ENCODE measurements at places on chromosomes 12 and 14. TPM values are rescaled to one million over a fixed set of nuclear protein-coding genes. Genes with fewer than 3 reads are reported as not detected.

STYK1 gene
- not detected for total RNA-seq

FSCB gene
- total RNA-seq, result not detected

DNA sequence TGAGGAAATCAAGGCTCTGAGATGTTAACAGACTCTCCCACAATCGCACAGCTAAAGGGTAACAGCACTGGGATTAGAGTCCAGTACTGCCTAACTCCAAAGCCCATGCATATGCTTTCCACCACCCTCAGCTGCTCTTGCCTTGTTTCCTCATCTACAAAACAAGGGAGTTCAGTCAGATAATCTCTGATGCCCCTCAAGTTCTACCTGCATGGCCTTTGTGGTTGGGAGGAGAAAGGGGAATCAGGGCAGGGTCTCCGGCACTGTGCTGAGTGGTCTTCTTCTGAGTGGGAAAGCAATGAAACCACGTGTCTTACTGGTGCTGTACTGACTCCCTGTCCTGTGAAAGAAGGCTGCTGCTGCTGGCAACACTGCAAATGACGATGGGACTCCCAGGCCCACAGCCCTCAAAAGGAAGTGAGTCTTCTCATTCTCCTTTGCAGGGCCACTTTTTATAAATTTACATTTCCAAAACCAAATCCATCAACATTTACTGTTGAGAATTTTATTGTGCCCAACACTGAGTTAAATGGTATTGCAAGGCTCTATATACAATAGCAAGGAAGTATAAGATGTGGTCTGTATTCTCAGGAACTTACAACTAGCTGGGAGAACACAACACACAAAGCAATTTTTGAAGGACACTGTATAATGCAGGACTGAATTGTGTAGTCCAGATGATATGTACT lies 19.7 kb upstream of the DUSP16 start:
- peak overlapping the region; percentile 2 for H3K4me3 ChIP-seq
- no peak for DNase-seq
- H3K27ac ChIP-seq, result peak overlapping the region; percentile 79
- no peaks in the 10 kb centered on the region for H3K36me3 ChIP-seq
- H3K27me3 ChIP-seq, result no peaks in the 10 kb centered on the region

- no peak for DNase-seq
- H3K27ac ChIP-seq, result no peak overlapping the region
- no peaks in the 10 kb centered on the region for H3K27me3 ChIP-seq
- no peaks in the 10 kb centered on the region for H3K4me1 ChIP-seq
Measured at GRCh38 chr12:28460420-28461130, 270.3 kb downstream of the CCDC91 start.

DNA sequence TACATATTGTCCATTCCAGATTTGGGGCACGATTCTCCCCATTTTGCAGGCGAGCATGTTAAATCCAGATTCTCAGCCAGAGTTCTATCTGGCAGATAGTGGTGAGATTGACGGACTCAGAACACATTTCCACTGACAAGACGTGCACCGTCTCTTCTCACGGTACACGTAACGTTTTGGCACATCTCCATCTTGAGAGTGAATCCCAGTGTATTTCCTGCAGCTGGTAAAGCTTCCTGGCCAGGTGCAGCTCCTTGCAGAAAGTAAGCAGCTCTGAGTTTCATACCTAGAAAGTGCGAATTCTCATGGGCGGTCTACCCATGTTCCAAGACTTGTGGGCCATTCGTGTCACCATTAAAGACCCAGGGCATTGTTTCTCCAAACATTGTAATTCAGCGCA lies 102.6 kb downstream of the TSPAN9 start:
- H3K4me1 ChIP-seq, result no peaks in the 10 kb centered on the region
- no peaks in the 10 kb centered on the region for H3K36me3 ChIP-seq
- H3K27ac ChIP-seq, result no peak overlapping the region
- H3K27me3 ChIP-seq, result peaks cover 11% of the 10 kb centered on the region

GRCh38 chr12:53042607-53043454 lies 7.0 kb upstream of the TNS2 start:
- H3K36me3 ChIP-seq, result peaks cover 40% of the 10 kb centered on the region
- H3K27me3 ChIP-seq, result no peaks in the 10 kb centered on the region
- no peak for DNase-seq
- peaks cover 33% of the 10 kb centered on the region for H3K4me1 ChIP-seq

GRCh38 chr14:96079066-96079465 lies 39.9 kb downstream of the C14orf132 start:
- peaks cover 2% of the 10 kb centered on the region for H3K27me3 ChIP-seq
- DNase-seq, result no peak
- no peaks in the 10 kb centered on the region for H3K4me1 ChIP-seq

- no peak overlapping the region for H3K27ac ChIP-seq
- H3K27me3 ChIP-seq, result no peaks in the 10 kb centered on the region
- no peak for DNase-seq
- H3K4me3 ChIP-seq, result no peak overlapping the region
- no peaks in the 10 kb centered on the region for H3K36me3 ChIP-seq
Measured at GRCh38 chr12:93322784-93323183, 54.9 kb upstream of the NUDT4 start.

HOXC4 gene
- total RNA-seq, result not detected

- H3K4me1 ChIP-seq, result no peaks in the 10 kb centered on the region
- no peak overlapping the region for H3K4me3 ChIP-seq
- no peaks in the 10 kb centered on the region for H3K27me3 ChIP-seq
- DNase-seq, result no peak
- no peaks in the 10 kb centered on the region for H3K36me3 ChIP-seq
Measured at GRCh38 chr12:38384816-38385378, 68.3 kb downstream of the ALG10B start.

GRCh38 chr14:85178864-85179263 lies 351.1 kb upstream of the FLRT2 start:
- no peaks in the 10 kb centered on the region for H3K4me1 ChIP-seq
- no peaks in the 10 kb centered on the region for H3K27me3 ChIP-seq
- no peak for DNase-seq
- no peak overlapping the region for H3K4me3 ChIP-seq
- H3K36me3 ChIP-seq, result no peaks in the 10 kb centered on the region
- no peak overlapping the region for H3K27ac ChIP-seq

DNA sequence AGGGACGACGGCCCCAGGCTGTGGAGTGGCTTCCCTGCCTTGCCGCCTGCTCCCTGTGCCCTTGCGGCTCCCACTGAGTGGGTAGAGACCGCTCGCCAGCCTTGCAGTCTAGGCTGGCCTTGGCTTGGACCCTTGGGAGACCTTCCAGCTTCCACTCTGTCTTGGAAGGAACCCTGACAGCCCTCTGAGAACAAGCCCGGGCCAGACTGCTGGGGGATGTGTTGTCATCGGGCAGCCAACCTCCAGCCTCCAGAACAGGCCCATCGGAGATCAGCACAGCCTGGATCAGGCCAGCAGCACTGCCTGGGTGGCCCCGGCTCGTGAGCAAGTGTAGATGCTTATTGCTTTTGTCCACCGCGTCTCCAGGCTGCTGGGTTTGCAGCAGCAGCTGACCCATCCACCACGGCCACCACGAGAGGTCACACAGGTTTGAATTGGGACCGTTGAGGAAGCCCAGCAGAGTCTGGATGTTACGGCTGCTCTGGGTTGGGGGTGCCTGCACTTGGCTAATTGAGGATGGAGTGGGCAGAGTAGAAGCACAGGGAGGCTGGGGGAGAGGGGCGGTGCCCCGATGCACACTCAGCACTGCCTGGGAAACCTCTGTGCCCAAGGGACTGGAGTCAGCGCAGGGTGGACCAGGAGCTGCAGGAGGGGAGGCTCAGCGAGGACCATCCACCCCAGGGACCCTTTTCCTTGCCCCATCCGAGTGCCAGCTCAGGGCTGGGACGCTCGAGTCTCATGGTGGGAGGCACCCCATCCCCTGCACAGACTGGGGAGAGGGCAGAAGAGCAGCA lies 55.5 kb downstream of the NOC4L start:
- no peak overlapping the region for H3K4me3 ChIP-seq
- H3K4me1 ChIP-seq, result no peaks in the 10 kb centered on the region
- no peak for DNase-seq
- peaks cover 9% of the 10 kb centered on the region for H3K27me3 ChIP-seq

- no peak overlapping the region for H3K27ac ChIP-seq
- H3K27me3 ChIP-seq, result no peaks in the 10 kb centered on the region
- H3K4me1 ChIP-seq, result peaks cover 24% of the 10 kb centered on the region
- DNase-seq, result no peak
- H3K36me3 ChIP-seq, result peaks cover 38% of the 10 kb centered on the region
Measured at GRCh38 chr14:64944861-64945260, 2.3 kb upstream of the GPX2 start.

DNA sequence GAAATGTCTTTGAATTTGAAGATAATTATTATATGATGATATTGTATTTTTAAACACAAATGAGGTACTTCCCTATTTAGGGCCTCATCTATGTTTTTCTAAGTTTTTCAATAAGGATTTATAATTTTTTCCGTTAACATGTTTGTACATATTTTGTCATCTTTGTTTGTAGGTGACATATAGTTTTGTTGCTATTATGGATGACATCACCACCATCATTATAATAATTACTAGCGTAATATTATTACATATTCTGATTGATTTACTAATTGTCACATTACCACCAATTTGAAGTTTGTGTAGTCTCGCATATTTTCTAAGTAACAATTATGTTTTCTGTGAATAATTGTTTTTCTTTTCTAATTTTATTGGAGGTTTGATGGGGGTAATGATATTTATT lies 147.2 kb upstream of the DAAM1 start:
- no peaks in the 10 kb centered on the region for H3K4me1 ChIP-seq
- H3K27me3 ChIP-seq, result peaks cover 4% of the 10 kb centered on the region
- DNase-seq, result no peak
- H3K36me3 ChIP-seq, result no peaks in the 10 kb centered on the region
- no peak overlapping the region for H3K4me3 ChIP-seq
- H3K27ac ChIP-seq, result no peak overlapping the region

ITGA5 gene
- 43.9 TPM for total RNA-seq

DNA sequence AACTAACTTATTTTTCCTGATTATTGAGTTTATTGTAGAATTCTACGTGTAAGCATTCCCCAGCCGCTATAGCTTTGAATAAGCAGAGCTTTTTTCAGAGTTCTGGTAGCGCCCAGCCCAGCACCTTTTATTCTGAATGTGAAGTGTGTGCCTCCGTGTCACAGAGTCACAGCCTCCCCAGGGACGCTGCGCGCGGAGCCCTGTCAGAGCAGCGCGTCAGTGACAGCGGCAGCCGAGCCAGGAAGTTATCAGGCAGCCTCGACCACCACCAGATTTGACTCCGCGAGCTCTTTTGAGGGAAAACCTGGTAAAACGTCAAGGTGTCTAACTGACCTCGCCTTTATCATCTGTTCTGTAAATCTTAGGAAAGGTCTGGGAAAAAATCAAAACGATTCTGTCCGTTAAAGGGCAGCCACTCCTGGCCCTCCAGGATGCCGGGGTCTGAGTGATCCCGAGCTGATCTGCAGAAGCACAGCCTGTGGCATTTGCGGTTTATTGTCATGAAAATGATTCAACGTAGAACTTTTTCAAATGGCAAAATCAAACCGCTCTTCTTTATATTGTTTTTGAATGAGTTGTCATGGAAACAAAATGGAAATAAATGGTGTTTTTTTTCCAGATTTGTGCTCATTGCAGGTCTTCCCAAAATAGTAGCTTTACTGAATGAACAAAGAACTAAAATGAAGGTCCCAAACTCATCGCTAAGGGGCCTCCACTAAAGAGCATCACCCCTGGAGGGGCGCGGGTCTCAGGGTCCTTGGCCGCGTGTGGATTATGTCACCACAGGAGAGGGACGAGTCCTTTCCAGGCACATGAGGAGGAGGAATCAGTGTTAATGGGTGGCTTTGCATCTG lies 43.1 kb upstream of the MMP17 start:
- peak overlapping the region; percentile 68 for H3K27ac ChIP-seq
- H3K4me1 ChIP-seq, result peaks cover 4% of the 10 kb centered on the region
- DNase-seq, result no peak
- H3K36me3 ChIP-seq, result peaks cover 43% of the 10 kb centered on the region
- no peaks in the 10 kb centered on the region for H3K27me3 ChIP-seq

DNA sequence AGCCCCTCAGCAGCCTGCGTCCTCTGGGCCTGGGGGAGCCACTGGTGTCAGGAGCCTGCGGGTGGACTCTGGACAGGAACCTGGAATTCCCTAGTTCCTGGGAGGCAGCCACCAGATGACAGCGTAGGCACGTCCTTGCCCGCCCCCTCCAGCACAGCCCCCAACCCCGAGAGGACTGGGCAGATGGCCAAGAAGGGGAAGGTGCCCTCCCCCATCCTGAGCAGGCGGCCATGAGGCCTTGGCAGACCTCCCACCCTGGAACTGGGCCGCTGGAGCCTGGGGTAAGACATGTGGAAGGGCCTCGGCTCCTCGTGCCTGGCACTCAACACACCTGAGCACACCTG lies 60.4 kb upstream of the FBRSL1 start:
- no peaks in the 10 kb centered on the region for H3K27me3 ChIP-seq
- peak overlapping the region; percentile 78 for H3K4me3 ChIP-seq
- no peaks in the 10 kb centered on the region for H3K36me3 ChIP-seq
- no peak for DNase-seq
- no peak overlapping the region for H3K27ac ChIP-seq

FAIM2 gene
- total RNA-seq, result 0.54 TPM

TAS2R19 gene
- total RNA-seq, result 3.9 TPM
